Thyroid gland (tissue), 4 donors: ENCODE measurements at places on chromosomes 6 and 20. TPM values are rescaled to one million over a fixed set of nuclear protein-coding genes. Genes with fewer than 3 reads are reported as not detected.

Gene ULBP1
- total RNA-seq: not detected

Gene CFB
- total RNA-seq: 11.4 TPM

Gene OVOL2
- 13.8 TPM for total RNA-seq

Gene RNF217
- total RNA-seq: 29.8 TPM

Gene PLA2G7
- 10.6 TPM for total RNA-seq

Gene MYLK4
- total RNA-seq: 0.94 TPM

Gene LST1
- 2.5 TPM for total RNA-seq

Gene ZNF512B
- total RNA-seq: 24.8 TPM

Gene OR2J3
- not detected for total RNA-seq

Gene PFDN6
- total RNA-seq: 35.2 TPM

Gene FAM162B
- total RNA-seq: 5.7 TPM

Gene POPDC3
- total RNA-seq: not detected

Gene NOX3
- total RNA-seq: not detected

Gene DDX43
- total RNA-seq: 5.8 TPM

Gene COQ3
- 7.0 TPM for total RNA-seq

Gene NRSN2
- 34.6 TPM for total RNA-seq

Gene MYB
- not detected for total RNA-seq
